Activated T-helper 2 cell treated with anti-CD3 and anti-CD28 coated beads, Interferon-gamma antibody, Interleukin-2, Interleukin-4, amounts not matched to agents 10 μg/mL and 5 μg/mL and 100 μg/mL, durations not matched to agents 14 hours and 24 hours and 36 hours (primary cell): ENCODE measurements at places on chromosomes 11 and 22.

DNA sequence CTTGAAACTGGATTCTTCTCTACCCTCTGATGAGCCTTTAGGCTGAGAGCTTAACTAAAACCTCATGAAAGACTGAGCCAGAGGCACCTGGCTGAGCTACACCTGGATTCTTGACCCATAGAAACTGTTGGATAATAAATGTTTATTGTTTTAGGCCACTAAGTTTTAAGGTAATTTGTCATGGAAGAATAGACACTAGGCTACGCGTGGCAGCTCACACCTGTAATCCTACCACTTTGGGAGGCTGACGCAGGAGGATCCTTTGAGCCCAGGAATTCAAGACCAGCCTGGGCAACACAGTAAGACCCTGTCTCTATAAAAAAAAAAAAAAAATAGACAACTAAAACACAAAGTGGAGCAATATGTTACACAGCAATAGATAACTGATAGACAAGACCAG is 29.2 kb upstream of the UPB1 start:
- DNase-seq: no peak

DNA sequence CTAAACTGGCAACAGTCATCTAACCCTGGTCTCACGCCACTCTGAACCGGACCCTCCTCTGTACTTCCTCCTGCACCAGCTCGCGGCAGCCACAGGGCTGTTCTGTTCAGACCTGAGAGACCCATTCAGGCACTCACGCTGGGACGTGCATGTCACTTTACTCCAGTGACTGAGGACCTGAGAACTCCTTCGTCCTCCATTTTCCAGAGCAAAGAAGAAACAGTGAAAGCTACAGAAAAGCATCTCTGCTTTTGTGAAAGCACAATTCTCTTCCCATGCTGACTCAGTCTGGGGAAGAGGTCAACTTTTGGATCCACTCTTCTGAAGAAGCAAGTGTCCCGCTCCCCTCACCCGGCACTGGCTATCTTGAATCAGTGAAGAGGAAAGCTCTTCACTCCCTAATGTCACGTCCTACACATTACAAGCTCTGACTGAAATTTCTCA is 24.5 kb downstream of the PISD start:
- DNase-seq: no peak

DNA sequence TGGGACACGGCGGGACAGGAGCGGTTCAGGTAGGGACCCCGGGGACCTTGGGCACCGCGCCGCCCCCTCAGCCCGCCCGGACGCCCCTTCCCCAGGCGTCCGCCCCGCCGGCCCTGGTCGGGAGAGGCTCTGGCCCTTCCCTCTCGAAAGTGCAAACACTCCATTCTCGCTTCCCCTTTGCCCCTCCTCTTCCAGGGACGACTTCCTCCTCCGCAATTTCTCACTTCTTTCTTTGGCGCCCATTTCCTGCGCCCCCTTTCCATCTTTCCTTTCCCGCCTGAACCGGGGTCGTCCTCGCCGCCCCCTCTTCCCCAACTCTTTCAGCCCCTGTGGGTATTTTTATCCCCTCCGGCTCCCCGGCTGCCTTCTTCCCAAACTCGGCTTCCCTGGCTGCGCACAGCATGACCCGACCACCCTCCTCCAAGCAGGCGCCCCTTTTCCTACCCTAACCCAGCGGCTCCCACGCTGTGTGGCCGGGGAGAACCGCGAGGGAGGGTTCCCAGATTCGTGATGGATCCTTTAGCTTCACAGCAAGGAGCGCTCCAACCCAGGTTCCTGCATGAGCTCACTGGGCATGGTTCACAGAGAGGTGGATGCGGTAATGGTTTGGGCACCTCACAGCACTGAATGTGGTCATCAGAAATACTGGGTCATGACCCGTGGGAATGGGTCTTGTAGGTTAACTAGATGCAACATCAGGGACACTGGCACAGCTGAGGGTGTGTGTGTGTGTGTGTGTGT is 689 bp downstream of the RAB39A start:
- no peak for DNase-seq

DNA sequence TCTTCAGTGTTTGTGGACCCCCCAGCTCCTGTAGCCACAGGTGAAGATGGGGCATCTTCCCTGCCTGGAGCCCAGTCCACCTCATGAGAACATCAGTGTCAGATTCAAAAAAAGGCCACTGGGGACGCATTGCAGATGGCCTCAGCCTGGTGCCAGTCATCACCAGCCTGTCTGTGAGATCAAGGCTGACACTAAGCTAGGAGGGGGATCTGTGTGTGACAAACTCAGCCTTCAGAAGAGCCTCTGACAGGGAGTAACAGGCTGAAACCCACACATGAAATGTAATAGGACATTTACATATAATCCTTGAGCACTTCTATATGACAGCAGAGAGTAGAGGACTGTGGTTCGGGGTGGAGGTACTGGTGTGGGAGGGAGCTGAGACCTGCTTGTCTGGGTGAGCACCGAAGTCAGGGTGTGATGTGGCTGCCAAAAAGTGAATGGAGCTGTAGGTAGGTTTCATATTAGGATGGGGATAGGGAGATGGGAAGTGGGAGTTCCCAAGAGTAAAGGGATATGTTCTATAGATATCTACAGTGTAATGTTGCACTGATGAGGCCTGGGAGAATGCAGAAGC is 20.5 kb upstream of the CCDC134 start:
- no peak for DNase-seq

DNA sequence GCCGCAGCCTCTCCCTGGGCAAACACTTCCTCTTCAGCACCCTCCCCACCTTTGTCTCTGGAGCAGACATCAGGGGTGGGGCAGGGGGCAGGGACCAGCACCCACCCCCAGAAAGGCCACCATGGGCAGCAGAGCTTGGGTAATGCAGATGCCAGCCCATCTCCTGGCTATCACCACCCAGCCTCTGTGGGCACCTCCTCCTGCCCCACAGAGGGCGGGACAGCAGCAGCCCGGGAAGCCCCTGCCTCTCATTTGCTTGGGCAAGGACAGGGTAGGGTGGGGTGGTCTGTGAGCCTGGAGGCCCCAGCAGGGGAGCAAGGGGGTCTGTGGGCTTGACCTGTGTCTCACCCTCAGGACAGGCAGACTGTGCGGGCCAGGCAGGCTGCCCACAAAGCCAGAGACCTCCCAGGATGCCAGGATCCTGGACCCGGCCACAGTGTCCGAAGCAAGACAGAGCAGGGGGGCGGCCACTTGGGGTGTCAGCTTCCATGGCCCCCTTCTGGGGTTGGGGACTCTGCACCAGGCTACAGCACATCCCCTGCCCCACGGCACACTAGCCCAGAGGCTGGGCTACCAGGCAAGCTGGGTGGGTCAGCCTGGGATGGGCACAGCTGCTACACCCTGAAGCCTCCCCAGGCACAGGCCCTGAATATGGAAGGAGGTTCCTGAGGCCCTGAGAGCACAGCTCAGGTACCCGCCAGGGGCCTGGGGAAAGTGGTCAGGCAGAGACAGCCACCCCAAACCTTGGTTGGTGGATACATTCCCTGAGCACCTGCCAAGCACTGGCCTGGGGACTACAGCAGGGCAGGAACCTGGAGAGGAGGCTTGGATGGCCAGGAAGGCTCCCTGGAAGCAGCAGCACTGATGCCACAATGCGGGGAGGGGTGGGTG is 4.5 kb downstream of the RNH1 start:
- no peak for DNase-seq

DNA sequence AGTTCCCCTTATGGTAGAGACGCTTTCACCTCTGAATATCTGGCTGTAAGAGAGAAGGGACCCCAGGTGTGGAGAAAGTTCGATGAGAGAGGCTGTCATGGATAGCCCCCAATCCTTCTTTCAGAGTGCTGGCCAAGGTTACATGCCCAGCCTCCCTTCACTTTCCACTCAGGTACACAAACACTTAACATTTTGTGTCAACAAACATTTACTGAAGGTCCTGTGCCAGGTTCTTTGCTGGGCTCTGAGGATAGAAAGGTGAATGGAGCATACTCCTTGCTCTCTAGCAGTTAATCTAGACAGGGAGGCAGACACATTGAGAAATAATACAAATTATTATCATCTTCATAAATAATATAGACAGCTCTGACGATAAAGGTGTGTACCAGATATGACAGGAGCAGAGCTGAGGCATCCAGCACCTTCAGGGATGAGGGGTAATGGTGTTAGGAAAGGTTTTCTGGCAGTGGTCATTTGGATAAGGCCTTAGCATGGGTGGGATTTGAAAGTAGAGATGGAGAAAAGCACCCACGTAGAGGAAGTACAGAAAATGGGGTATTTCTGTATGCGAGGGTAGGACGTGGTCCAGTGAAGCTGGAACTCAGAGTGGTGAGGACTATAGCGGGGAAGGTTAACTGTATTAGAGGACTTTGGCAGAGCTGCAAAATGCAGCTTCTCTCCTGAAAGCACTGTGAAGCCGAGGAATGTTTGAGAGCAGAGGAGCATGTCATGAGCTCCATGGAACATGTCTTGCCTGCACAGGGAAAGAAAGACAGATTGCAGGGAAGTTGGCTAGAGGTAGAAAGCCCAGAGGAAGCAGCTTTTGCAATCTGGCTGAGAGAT is 19.6 kb downstream of the PPFIBP2 start:
- DNase-seq: no peak

DNA sequence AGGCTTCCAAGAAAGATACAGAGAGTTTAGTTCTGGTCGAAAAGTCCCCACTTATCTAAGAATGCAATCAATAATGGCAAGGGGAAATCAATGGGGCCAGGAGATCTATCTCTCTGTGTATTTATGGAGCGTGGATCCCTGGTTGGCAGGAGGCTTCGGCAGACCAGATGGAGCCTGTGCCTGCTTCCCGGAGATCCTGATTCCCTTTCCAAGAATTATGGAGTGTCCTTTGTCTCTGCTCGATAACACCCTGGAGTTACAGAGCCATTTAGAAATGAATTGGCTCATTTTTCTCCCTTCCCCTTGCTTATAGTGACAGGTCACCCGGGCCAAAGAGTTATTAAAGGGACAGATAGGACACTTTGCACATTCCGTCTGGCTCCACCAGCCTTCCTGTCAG is 92.4 kb downstream of the ISX start:
- DNase-seq: no peak

- no peak for DNase-seq
These were observed 1.0 kb upstream of the TRIM44 start for GRCh38 chr11:35661534-35661933.

GRCh38 chr11:43879789-43880639 is 617 bp upstream of the ALKBH3 start:
- DNase-seq: no peak

DNA sequence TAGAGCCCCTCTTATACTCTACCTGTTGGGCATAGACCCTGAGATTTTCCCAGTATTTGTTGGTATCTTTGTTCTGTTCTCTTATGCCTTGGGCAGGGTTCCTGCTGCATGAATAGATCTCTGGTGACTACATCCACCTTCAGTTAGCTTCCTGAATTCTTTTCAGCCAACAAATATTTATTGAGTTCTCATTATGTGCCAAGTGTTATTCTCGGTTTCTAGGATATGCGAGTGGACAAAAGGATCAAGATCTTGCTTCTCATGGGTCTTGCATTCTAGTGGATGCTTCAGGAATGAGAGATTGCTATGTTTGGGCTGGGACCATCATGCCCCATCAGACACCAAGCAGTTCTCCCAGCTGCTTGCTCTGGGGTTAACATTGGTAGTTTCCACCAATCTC is 340.0 kb downstream of the METTL15 start:
- no peak for DNase-seq

- no peak for DNase-seq
These were observed 20.4 kb downstream of the HIRA start for GRCh38 chr22:19410941-19411689.

DNA sequence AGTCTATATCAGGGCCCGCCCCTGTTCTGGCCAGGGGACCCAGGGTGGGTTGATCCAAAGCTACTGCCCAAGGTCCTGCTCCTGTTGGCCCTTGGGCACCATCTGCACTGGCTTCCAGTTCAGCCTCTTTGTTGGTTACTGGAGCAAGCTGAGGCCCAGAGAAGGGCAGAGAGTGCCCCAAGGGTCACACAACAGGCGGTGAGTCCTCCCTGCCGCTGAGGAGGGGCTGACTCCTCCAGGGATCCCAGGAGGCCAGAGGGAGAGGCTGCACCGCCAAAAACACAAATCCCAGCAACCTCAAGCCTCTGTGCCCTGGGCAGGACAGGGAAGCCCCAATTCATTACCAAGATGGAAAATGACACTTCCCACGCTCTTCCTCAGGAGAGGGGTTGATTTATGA is 61.3 kb downstream of the MACROD1 start:
- no peak for DNase-seq

- DNase-seq: peak; percentile 98
These were observed at the start of gene VPS11 for GRCh38 chr11:119067371-119068222. VPS11 (plus strand) TSS chr11:119067818; CDS start chr11:119067824, 6 bp downstream.

DNA sequence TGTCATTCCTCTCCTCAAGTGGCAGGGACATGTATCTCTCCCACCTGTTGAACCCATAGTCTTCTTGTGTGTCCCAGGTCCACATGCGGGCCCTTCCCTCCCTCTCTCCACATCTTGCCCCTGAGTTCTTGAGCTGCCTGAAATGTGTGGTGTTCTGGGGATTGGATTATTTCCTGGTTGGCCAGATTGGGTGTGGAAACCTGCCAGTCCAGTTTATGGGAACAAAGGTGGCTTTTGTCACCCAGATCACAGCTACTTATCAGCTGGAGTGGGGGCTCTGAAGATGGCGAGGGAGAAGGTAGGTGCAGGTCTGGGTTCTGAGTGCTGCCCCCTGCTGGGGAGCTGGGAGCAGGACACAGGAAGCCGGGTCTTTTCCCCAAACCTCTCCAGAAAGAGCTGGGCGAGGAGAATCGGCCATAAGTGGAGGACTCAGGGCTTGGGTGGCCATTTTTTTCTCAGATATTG is 14.2 kb downstream of the DTX4 start:
- peak; percentile 32 for DNase-seq

DNA sequence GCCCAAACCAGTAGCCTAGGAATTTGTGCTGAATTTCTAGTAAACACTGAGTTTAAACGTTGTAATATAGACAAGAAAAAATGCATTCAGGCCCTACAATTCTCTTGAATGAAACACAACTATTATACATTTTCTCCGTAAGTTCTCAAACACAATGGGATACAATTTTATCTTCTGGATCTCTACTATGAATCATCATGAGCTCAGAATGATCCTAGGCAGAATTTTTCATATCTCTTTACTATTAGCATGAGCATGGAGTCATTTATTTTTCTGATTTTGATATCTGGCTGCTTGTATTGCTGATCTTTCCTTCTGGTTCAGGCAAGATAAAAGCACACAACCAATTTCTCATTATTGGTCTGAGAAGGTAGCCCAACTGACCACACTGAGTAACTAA is 1123.4 kb upstream of the RAG2 start:
- no peak for DNase-seq

GRCh38 chr22:17913801-17914347 is 110.5 kb downstream of the MICAL3 start:
- no peak for DNase-seq

- no peak for DNase-seq
These were observed 69.7 kb downstream of the TENM4 start for GRCh38 chr11:79371152-79371551.

GRCh38 chr22:35343664-35344550 is 37.0 kb upstream of the HMOX1 start:
- no peak for DNase-seq

DNA sequence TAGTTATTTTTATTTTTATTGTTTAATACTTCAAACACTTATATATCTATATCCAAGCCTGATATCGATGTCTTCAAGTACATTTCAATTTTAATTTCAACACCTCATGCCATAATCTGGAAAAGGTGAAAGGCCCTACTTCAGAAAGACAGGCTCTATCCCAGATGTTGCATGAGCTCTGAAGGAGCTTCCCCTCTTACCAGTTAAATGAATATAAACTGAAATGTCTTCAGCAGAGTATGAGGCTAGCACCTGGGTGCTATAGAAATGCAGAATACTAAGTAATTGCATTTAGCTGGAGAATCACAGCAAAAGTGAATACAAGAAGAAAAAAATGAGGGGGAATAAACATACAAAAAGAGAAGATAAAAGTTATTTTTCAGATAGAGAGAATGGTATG is 11.5 kb upstream of the GRIA4 start:
- no peak for DNase-seq

- no peak for DNase-seq
These were observed 147.7 kb downstream of the ATXN10 start for GRCh38 chr22:45819305-45819704.
